ENCODE measurements at places on chromosomes 1 and 21.

DNA sequence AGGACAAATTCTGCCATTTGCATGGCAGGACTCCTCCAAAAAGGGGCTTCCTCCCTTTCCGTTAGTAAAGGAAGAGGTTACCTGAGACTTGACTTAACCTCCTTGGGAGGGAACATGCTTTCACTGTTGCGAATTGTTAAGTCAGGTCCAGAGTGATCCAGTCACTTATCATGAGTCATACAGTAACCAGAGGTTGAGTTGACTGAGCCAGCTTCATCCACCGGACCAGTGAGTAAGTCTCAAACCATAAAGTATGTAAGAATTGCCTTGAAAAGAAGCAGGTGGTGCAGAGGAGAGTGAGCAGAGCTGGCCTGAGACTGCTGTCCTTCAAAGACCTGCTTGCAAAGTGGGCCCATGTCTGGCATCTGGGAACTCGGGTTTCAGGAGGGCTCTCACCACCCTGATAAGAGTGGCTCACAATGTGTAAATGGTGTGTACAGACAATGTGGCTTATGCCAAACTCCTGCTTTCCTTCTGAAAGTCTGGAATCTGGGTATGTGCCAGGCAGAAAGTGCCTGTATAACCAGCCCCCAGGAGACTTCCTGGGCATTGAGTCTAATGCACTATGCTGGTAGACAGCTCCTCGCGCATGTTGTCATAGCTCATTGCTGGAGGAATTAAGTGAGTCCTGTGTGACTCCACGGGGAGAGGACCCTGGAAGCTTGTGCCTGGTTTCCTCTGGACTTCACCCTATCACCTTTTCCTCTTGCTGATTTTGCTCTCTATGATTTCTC, 84.3 kb upstream of the KLHDC7A start:
- DNase-seq: no peak

DNA sequence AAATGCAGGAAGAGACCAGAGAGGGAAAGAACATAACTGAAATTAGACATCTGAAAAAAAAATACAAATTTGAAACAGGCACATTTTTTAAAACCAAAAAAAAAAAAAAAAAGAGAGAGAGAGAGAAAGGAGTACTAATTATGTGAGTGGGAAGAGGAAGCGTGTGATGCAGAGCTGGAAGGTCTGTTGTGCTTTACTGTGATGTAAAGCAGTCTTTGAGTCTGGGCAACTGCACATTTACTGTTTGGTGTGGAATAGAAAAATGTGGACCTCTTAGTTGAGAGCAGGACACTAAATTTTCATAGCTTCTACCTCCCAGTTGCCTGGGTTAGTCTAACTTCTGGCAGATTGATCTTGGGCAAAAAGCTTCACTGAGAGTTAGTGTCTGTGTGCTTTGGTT, 16.5 kb downstream of the LHX9 start:
- DNase-seq: no peak

GRCh38 chr1:1157914-1158710, 15.6 kb upstream of the TTLL10 start:
- no peak for DNase-seq

- DNase-seq: no peak
Measured at GRCh38 chr21:42439284-42440186, 35.8 kb downstream of the UBASH3A start.

DNA sequence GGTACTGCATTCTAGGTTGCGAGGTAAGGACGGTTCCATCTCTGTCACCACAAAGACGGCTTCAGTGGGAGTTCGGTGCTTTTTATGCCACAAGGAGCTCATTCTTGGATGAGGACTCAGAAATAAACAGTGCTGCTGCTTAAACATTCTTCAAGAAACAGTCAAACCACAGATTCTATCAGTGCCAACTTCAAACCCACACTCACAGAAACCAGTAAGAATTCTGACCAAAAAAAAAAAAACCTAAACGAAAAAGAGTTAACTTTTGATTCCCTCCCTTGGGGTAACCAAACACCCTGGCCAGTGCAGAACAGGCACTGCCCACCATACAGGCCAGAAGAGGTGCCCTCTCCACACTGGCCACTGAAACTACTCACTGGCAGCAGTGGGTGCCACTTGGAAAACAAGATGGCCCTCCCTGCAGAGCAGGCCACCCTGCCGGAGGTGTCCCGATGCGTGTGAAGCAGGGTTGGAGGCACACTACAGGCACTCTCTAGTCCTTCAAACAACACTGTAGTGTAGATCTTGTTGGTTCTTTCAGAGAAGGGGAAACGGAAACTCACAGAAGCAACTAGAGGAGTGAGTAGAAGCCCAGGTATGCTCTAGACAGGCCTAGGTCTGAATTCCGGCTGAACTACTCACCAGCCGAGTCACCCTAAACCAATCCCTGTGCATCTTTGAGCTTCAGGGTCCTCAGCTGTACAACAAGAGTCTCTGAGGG, 87.3 kb upstream of the TLR5 start:
- DNase-seq: peak; percentile 68

GRCh38 chr1:183372586-183373230, 45.5 kb downstream of the NMNAT2 start:
- DNase-seq: no peak

- no peak for DNase-seq
Measured at GRCh38 chr1:58812468-58812867, 28.6 kb upstream of the JUN start.

DNA sequence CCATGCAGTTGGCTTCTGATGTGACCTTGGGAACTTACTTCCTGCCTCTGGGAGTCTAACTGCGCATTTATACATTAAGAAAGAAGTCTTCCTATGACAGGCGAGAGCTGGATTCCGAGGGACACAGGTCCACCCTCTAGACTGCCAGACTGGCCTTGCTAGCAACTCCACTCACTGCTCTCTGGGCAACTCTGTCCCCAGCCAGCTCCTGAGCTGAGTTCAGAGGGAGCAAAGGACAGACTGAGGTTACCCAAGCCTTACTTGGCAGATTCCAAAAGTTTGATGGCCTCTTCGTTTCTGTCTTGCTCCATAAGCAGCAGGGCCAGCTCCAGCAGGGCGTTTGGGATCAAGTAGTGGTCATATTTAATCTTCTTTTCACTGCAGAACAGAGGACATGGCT, 41.8 kb downstream of the TTC39A start:
- DNase-seq: no peak

- DNase-seq: no peak
Measured at GRCh38 chr1:85975912-85976371, 180.6 kb downstream of the COL24A1 start.

- DNase-seq: no peak
Measured at GRCh38 chr1:165580931-165581871, 37.4 kb downstream of the LRRC52 start.

GRCh38 chr1:155300553-155301329, 497 bp downstream of the PKLR start:
- DNase-seq: no peak

DNA sequence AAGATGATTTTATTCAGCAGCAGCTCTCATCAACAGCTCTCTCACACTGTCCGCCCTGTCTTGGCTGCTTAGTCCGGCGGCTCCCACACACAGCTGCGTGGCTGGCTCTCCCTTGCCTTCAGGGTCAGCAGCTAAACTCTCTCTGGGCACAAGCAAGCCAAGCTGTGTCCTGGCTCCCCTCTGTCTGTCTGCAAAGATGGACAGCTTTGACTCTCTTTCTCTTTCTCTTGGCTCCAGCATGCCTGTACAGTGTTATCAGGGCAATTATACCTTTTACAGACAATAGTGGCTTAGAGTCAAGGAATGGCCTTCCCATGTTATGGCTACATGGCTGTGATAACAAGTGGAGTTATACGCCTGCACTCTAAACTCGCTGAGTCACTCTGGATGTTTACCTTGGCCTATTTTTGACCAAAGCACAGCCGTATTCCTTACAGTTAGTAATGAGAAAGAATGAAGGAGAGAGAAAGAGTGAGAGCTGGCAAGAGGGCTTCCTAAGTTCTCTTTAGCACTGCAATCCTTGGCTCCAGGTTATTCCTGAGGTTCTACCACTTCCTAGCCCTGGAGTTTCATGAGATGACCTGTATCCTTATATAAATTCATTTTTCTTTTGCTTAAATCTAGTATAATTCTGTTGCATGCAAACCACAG, 59.9 kb upstream of the ZSWIM5 start:
- peak; percentile 24 for DNase-seq

DNA sequence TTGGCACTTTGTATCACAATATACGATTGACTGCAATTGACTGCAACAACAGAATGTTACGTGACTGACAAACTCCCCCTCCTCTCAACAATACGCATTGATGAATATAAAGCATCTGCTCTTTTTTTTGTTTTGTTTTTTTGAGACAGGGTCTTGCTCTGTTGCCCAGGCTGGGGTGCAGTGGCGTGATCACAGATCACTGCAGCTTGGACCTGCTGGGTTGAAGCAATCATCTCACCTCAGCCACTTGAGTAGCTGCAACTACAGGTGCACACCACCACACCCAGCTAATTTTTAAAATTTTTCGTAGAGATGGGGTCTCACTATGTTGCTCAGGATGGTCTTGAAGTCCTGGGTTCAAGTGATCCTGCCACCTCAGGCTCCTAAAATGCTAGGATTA, 21.3 kb upstream of the CEP85 start:
- DNase-seq: no peak

DNA sequence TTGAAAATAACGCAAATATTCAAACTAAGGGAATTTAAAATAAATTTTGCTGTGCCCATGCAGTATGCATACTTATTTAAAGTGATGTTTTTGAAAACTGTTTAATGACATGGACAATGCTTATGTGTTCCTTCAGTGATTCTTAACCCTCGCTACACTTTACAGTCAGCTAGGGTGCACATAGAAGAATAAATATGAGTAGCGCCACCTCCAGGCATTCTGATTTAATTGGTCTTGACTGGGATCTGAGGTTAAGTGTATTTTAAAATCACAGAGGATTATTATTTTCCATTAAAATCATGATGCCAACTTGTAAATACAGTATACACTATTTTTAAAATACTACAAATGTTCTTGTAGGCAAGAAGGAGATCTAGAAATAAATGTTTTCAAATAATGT, 373.5 kb upstream of the ADGRL4 start:
- no peak for DNase-seq

GRCh38 chr1:43227143-43227764, 42.5 kb upstream of the TMEM125 start:
- DNase-seq: no peak

DNA sequence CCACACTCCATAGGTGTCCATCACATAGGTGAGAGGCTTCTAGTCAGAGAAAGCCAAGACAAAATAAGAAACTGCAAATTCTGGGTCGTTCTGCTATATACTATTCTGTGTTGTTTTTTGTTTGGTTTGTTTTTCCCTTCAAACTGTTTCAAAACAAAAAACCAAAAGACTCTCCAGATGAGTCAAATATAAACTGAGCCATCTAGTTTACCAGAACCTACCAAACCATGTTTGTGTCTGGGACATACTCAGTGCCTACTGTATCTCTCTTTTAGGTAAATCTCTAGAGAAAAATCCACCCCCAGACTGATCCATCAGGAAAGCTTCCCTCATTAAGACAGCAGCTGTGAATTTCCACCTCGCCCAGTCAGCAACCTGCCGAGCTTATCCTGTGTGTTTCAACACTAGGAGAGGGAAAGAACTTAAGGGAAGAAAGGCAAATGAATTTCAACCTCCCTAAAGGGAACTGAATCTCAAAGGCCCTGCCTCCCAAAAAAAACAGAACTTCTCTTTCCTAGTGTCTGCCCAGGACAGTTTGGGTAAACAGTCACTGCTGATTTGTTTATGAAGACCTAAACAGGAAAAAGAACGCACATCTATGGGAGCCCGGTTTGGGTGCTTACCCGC, 17.2 kb downstream of the PPT1 start:
- no peak for DNase-seq

- no peak for DNase-seq
Measured at GRCh38 chr1:9553736-9554144, 14.5 kb downstream of the SLC25A33 start.

GRCh38 chr1:9008236-9008635, 18.0 kb downstream of the SLC2A7 start:
- DNase-seq: no peak

GRCh38 chr1:21781815-21782348, 1.1 kb downstream of the USP48 start:
- no peak for DNase-seq

DNA sequence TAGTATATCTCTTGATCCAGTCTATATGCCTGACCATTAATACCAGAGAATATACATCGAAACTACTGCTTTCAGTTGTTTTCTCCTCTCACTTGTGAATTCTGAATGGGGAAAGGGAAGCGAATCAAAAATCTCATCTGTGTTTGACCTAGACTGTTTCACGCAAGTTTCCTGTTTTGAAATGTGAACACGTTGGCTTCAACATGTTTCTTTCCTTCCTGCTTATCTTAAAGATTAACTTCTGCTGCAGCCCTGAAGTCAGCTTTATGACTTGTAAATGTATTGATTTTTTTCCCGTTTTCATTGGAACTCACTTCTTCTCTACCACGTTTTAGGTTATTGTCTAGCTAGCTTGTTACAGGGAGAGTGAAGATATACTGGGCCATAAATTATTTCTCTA, 49.9 kb downstream of the SNX27 start:
- no peak for DNase-seq

DNA sequence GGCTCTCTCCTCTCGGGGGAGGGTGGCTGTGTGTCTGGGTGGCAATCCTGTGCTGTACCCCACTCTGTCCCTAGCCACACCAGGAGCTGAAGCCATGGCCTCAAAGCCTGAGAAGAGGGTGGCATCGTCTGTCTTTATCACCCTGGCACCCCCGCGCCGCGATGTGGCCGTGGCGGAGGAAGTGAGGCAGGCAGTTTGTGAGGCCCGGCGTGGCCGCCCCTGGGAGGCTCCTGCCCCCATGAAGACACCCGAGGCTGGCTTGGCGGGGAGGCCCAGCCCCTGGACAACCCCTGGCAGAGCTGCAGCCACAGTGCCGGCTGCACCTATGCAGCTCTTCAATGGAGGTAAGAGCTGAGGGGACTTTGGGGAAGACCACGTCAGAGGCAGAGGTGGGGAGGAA, 6.3 kb downstream of the FBLIM1 start:
- DNase-seq: no peak

- no peak for DNase-seq
Measured at GRCh38 chr1:44672961-44673674, 1.2 kb downstream of the TMEM53 start.

GRCh38 chr1:213332491-213332890, 281.4 kb downstream of the RPS6KC1 start:
- DNase-seq: no peak

- no peak for DNase-seq
Measured at GRCh38 chr1:213669964-213670691, 317.6 kb upstream of the PROX1 start.

DNA sequence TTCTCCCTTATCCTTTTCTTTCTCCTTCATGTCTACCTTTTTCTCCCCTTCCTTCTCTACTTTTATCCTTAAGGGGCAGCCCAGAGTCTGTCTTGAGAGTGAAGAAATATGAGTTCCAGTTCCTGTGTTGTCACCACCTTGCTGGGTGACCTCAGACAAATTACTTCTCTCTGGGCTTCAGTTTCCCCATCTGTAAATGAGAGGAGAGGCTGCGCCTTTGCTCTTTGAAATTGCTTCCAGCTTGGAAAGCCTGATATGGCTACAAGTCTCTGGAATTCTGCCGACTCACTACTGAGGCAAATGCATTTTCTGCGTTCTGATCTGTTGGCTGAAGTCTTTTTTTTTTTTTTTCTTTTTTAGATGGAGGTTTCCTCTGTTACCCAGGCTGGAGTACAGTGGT, 119.2 kb downstream of the SYF2 start:
- DNase-seq: no peak

GRCh38 chr1:44652445-44653106, 21.7 kb downstream of the TMEM53 start:
- no peak for DNase-seq

- no peak for DNase-seq
Measured at GRCh38 chr1:245059806-245060424, 94.9 kb upstream of the KIF26B start.

Data from AG09309 (cell line).